Activated T-cell treated with anti-CD3 and anti-CD28 coated beads for 1 hour (primary cell): ENCODE measurements at places on chromosomes 2 and 18.

DNA sequence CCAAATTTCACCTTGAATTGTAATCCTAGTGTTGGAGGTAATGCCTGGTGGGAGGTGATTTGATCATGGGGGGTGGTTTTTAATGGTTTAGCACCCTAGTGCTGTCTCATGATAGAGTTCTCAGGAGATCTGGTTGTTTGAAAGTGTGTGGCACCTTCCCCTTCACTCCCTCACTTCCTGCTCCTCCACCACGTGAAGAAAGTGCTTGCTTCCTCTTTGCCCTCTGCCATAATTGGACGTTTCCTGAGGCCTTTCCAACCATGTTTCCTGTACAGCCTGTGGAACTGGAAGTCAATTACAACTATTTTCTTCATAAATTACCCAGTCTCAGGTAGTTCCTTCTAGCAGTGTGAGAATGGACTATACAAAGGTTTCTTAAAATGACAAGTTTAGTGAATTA lies 251.8 kb upstream of the NETO1 start:
- DNase-seq = no peak

DNA sequence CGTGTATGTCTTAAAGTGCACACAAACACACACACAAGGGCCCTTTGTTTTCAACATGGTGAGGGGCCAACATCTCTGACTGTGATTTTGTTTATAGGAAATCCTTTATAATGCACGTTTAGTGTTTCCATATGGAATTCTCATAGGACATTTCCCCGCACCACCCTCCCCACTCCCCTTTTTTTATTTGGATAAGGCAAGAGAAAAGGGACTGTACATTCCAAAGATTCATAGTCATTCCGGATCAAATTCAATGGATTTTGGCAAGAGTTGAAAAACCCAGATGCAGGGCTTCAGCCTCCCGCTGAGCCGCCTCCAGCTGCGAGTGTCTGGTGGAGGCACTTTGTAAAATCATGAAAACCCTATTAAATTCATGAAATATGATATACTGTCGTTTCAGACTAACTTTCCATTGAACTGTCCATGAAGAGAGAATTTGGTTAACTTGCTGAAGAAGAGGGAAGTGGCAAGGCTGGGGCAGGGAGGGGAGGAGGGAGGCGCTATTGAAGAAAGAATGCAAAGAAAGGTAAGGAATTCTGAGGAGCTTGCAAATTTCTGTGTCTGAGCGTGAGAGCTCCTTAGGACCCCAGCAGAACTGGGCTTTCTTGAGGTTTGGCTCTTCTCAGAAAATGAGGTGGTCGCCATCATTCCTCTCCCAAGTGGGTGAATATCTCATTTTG lies 25.8 kb upstream of the SLC14A2 start:
- DNase-seq = no peak

DNA sequence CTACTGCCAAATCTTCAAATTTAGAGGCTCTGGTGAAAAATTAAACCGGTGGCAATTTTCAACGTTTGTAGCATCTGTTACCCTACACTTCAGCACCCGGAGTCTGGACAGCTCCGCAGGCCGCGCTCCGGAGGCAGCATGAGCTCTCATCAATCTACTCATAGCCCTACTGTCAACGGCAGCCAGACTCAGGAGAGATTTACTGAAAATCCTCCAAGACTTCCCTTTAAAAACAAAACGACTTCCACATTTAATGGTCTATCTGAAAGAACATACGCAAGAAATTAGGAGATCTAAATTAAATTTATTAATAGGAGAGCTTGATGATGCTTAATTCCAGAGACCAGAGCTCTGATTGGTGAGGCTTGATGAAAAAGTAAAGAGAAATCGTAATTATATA lies 970 bp upstream of the ADCYAP1 start:
- DNase-seq = no peak

GRCh38 chr18:340044-340443 lies 72.2 kb upstream of the THOC1 start:
- no peak for DNase-seq

DNA sequence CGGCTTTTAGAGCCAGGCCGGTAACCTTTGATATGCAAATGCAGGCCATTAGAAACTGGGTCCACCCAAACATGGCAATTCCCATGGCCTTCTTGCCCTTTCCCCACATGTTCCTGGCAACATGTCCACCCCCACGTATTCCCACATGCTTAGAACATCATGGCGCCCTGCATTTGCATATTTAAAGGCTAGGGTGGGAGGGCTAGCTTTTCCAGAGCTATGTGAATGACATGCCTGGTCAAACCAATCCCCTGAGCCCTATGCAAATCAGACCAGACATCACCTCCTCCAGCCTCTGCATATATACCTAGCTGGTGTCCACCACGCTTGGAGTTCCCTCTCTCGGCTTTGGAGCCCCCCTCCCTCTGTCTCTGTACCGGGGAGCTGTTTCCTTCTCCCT lies 481.9 kb downstream of the CDH2 start:
- DNase-seq = no peak

DNA sequence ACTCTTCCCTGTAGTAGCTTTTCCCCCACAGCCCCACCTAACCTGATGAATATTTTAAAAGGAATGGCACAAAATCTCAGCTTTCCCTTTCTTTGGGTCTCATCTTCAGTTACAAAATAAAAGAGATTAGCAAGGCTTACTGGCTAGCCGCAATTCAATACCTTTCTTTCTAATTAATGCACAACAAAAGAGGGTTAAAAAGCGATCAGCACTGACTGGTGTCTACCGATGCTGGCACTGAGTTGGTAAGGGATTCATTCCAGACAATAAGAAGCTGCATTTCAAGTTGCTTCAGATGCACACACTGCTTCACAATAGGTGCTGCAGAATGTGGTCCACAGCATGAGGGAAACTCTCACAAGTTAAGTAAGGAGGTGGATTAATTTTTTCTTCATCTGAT lies 41.9 kb downstream of the HDHD2 start:
- no peak for DNase-seq

- DNase-seq = no peak
Measured at GRCh38 chr2:191383486-191383885, 138.3 kb downstream of the MYO1B start.

DNA sequence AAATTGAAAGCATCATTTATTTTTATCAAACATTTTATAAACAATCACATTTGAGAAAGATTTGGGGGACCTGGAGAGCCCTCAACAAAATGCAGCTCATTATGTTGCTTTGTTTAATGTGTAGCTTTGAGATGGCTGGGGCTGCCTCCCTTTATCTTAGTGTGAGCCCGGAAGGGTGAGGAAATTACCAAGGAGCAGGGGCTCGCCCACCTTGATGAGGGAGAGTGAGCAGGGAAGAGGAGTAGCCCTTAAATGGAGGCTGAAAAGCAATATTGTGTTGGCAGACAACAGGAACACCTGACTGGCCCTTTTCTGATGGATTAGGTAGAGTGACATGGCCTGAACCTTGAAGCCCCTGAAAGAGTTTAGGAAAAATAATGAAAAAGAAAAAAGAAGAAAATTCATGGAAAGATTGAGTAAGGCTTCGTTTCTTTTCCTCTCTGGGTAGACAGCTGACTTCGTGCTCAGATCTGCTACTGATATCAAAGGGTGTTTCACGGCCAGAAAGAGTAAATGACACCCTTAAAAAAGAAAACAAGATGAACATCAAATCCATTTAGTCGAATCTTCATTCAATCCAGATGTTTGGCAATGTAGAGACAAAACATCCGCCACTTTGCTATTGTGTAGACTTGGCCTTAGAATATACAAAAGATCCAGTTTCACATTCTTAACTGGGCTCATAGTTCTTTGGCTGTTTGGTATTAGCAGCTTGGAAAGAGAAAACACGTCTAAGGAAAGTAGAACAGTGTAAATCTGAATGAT lies 206.5 kb upstream of the TCF4 start:
- no peak for DNase-seq

- no peak for DNase-seq
Measured at GRCh38 chr2:170155022-170155722, 22.8 kb upstream of the MYO3B start.

DNA sequence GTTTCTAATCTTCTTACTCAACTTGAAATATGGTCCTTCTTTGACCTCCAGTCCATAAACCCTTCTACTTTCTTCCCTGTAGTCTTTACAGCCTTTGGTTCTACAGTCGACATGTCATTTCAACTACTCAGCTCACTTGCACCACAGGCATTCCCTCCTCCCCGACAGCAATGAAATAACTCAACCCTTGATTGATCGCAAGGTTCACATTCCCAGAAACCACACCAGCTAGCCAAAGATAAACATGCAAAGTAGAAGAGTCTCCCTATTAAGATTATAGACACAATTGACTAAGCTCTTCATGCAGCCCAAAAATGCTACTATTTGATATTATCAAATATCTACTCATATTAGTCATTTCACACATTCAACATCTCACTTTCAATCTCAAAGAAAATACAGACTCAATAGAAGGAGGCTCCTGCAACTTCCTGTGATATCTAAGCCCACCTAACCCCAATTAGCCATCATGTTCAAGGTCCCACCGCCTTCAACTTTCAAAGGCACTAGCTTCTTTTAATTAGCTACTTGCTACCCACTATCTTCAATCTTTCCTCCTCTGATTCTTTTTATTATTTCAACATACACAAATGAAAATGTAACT lies 50.8 kb downstream of the RTTN start:
- no peak for DNase-seq

- no peak for DNase-seq
Measured at GRCh38 chr2:4662161-4662779, 958.9 kb downstream of the DCDC2C start.

DNA sequence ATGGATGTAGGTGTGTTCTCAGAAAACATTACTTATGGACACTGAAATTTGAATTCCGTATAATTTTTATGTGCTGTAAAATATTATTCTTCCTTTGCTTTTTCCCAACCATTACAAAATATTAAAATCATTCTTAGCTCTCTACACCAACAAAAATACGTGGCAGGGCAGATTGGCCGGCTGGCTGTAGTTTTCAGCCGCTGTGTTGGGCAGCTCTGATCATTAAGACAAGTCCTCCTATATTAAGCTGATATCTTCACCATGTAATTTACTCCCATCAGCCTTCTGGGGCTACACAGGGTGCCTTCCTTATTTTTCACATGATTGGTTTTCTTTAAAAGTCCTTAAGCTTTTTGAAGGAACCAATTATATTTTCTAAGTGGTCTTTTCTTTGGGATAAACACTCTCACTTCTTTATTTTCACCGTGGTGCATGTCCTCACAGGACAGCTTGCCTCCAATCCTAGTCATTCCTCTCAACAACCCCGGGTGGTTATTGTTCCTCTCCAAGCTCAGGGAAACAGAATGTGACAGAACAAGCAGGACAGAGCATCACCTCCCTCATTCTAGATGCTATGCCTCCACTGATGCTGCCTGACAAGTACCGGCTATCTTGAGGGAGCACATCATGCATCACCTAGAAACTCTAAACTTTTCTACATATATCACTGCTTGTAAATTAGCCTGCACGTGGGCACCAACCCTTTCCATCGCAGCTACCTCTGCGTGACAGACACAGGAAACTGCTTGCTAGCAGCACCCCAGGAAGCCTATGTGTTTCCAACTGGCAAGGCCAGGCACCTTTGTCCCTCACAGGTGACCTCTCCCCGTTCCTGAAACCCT lies 362.3 kb downstream of the MYCN start:
- DNase-seq = no peak

GRCh38 chr18:46672062-46672970 lies 15.3 kb upstream of the LOXHD1 start:
- DNase-seq = no peak

DNA sequence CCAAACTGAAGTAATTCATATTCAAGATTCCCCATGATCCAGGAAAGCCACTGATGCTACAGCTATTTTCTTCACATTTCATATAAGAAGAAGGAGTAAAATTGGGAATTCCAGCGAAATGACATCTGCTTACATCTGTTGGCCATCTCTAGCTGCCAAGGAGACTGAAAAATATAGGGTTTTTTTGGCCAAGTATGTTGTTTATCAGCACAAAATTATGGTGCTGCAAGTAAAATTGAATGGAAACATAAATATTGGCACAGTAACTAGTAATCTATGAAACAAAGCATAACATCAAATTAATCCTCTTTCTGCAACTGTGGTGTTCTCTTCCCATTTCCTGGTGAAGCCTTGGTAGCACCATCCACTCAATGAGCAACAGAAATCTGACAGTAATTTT lies 649.5 kb upstream of the ZNF804A start:
- DNase-seq = no peak

DNA sequence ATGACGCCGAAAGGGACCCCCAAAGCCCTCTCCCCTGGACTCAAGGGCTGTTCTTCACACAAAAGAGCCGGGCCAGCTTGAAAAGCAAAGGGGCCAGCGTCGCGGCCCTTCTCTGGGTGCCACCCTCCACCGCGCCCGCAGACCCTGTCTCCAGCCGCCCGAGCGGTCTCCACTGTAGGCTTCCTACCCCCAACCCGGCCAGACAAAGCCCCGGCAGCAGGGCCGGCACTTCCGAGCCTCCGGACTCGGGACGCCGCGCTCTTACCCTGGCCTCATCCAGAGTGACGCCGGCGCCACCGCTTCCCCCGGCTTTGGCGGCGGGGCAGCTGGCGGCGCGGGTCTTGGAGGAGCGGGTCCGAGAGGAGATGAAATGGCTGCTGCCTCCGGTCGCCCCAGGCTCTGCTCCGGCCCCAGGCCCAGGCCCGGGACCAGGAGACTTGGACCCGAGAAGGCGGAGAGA lies 603 bp downstream of the ATAD2B start:
- DNase-seq = peak; percentile 10

GRCh38 chr2:148022351-148022750 lies 1.5 kb downstream of the MBD5 start:
- no peak for DNase-seq

GRCh38 chr2:192585418-192585817 lies 390.7 kb upstream of the TMEFF2 start:
- no peak for DNase-seq

DNA sequence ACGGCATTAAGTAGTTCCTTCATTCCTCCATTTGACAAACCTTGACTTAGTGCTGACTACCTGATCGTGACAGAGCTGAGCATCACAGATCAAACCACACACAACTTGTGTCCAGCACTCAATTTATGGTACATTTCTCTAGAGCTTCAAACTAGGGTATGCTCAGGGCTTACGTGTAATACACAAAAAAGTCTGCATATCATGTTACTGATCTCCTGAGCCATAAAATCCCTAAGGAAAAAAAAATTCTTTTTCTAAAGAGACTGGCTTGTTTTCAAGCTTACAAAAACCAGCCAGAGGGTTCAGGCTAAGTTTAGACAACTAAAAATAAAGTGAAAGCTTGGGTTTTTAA lies 88.0 kb upstream of the ALKAL2 start:
- DNase-seq = no peak

DNA sequence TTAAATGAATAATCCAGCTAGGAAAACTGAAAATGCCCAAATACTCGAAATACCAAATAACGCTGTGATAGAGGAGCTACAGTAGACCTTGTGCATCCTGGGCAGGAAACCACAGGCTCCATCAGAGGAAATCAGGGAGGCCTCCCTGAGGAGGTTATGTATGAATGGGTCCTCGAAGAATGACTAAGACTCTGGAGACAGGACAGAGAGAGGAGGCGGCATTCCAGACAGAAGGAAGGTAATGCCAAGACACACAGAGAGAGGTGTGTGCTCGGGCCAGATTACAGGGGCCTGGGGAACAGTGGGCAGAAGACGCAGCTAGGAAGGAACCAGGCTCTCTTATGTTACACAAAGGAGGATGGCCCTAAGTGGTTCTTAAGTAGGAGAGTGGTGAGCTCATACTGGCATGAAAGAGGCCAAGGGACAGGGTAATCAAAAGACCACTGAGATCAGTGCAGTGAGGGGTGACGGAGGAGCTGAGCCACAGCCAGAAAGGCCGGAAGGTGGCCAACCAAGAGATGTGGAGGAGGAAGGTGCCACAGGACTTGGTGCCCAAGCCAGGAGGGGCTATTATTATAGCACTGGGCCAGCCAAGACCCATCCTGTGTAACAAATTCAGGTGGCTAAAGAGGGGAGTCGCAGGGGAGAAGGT lies 9.9 kb downstream of the ST3GAL5 start:
- DNase-seq = no peak

GRCh38 chr2:104158191-104158590 lies 695.7 kb upstream of the POU3F3 start:
- DNase-seq = no peak
